RWPE1 (cell line): ENCODE measurements at places on chromosomes 7 and 10.

DNA sequence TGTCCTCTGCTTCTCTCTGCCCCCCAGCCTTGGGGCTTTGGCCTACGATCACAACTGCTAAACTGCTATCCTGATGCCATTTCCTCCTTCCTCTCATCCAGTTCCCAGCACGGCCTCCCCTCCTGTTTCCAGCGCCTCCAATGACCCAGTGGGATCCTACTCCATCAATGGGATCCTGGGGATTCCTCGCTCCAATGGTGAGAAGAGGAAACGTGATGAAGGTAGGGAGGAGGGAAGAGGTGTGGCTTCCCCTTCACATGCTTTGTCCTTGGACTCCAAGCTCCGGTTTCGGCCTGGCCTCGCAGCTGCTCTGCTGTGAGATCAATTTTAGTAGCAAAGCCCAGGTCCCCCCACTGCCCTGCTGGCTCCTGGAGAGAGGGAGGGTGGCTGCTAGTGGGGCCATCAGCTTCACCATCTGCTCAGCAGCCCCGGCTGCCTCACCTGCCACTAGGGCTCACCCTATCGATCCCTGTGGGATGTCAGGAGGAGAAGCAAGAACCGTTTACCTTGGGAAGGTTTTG lies 35.8 kb downstream of the PAX2 start:
- no peak for DNase-seq

- DNase-seq, result peak; percentile 79
These were observed 209.7 kb downstream of the SKIDA1 start for GRCh38 chr10:21315645-21316220.

GRCh38 chr7:82722946-82723345 lies 279.4 kb upstream of the CACNA2D1 start:
- no peak for DNase-seq

DNA sequence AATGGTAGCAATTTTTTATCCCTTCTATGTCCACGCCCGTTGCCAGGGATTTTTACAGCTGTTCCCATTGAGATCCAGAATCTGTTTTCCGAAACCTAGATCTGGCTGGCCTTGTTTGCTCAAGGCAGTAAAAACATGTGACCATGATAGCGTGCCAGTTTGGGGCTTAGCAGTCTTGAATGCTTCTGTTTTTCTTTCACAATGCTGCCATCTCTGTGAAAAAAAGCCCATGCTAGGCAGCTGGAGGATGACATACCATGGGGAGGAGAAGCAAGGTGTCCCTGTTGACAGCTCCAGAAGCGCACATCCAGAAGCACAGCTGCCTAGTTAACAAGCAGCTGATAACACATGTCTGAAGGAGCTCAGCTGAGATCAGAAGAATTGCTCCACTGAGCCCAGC lies 2.2 kb upstream of the ZNF92 start:
- DNase-seq, result no peak

- DNase-seq, result no peak
These were observed 49.6 kb upstream of the SORCS3 start for GRCh38 chr10:104591441-104591840.

DNA sequence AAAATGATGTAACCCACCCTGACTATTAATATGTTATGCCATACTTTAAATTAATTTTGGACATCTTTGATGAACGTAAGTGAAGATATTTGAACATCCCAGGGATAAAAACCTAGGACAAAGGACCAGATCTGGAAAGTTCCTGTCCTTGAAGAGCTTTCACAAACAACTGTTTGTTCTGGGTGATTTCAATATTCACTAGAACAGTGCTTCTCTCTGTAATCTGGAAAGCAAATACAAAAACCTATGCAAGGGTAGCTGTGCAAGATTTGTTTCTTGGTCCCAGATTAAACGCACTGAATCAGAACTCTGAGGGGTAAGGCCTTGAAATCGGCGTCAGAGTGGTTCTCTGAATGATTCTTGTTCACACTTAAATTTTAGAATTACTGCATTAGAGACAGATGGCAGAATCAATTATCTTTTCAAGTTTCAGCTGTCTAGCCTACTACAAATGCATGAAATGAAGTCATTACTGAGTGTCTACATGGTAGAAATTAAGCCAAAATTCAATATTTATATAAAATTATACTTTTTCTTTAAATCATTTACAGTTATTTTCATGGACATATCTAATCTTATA lies 69.6 kb upstream of the CSTF2T start:
- no peak for DNase-seq

DNA sequence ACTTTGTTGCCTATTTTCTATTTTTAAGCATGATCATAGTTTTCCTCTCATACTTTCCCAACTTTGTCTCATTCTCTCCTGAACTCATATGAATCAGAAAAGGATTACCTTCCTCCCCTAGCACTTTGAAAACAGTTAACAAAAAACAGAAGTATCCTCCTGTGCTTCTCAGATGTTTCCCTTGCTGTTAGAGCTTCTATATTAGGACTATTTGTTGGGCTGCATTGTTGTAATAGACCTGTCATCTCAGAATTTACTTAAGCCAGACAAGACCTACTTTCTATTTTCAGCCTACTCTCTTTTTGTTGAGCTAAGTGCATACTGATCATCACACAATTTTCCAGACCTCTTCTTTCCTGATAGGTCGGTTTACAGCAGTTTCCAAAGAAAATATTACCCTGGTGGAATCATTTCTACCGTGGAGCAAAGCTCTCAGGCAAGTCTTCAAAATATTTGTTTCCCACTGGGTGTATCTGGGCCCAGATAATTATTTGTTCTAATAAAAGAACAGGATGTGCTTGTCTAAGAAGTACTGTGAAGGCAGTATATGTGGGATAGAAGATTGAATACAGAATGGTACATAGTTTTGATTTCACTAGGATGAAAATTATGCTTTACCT lies 411.9 kb upstream of the KLF6 start:
- DNase-seq, result no peak

- DNase-seq, result no peak
These were observed 151.4 kb upstream of the FOXP2 start for GRCh38 chr7:114263219-114263618.

DNA sequence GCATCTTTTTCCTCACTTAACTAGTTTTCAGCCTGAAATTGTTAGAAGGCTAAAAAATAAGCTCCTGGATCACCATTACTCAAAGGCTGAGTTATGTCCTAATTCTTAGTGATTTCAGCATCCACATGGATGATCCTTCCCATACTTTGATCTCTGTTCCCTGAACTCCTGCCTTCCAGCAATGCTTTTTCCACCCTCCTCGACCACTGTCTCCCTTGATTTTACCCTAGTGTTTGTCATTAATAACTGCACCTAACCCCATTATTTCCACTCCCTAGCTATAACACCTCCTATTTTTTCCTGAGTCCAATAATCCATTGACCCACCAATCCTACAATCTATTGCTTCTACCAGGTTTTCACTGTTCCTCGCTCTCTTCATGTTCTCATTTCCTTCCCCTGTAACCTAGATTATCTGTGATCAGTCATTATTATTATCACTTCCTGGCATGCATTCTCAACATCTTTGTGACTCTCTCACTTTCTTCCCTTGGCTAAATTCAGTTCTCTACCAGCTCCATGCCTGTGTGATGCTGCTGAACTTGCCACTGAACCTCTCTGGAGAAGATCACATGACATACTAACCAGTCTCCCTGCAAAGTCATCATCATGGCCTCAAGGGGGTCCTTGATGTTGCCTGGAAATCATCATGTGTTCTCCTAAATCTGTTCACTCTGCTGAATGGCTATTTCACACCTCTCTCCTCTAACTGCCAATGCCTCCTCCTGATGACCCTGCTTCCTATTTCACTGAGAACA lies 6.5 kb upstream of the CALU start:
- no peak for DNase-seq

DNA sequence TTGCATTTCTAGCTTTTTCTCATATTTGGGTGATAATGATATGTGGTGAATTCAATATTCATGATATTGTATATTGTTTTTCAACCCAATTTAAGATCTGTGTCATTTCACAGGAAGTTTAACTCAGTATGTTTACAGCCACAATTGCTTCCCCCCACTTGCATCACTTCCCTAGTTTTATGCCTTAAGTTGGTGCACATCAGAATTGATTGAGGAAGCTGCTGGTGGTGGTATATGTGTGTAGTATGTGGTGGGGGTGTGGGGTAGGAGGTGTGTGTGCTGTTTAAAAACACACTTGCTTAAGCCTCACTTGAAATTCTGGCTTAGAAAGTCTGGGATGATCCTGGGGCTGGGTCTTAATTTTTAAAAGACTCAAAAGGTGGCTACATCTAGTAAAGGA lies 245.1 kb upstream of the AOAH start:
- no peak for DNase-seq

GRCh38 chr10:18290651-18291313 lies 150.6 kb downstream of the CACNB2 start:
- no peak for DNase-seq

DNA sequence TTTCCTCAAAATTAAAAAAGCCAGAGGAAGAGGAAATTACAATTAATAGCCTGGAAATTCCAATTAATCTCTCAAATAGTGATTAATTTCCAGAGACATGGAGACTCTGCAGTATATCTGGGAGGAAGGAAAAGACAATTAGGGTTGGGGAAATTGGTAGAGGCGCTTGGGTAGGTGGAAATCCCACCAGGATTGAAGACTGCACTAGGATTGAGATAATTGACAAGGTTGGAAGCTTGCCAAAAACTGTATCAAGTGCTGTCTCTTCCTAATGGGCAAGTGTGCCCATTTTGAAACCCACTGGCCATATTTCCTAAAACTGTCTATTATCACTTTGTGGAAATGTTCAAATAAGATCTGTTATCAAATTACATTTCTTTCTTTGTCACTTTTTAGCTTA lies 21.6 kb downstream of the CHN2 start:
- no peak for DNase-seq

GRCh38 chr10:106819490-106819889 lies 345.0 kb downstream of the SORCS1 start:
- DNase-seq, result no peak

- no peak for DNase-seq
These were observed 125.4 kb downstream of the EVX1 start for GRCh38 chr7:27367933-27368549.

DNA sequence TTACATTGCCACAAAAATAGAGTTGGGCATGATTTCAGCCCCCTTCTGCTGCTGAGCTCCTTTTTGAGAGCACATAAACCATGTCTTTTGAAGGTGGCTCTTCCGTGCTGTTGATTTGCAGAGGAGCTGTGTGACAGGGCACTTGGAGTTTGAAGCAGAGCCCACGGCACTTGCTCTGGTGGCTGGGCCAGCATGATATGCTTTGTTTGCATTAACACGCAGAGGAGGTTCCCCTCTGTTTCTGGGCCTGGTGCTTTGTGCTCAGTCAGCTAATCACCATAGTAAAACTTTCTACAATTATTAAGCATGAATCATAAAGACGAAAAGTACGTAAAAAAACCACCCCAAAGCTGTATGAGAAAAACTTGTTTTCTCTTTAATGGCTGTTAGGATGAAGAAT lies 40.1 kb downstream of the RBM33 start:
- no peak for DNase-seq

GRCh38 chr10:110502851-110503301 lies 5.2 kb downstream of the DUSP5 start:
- DNase-seq, result no peak

DNA sequence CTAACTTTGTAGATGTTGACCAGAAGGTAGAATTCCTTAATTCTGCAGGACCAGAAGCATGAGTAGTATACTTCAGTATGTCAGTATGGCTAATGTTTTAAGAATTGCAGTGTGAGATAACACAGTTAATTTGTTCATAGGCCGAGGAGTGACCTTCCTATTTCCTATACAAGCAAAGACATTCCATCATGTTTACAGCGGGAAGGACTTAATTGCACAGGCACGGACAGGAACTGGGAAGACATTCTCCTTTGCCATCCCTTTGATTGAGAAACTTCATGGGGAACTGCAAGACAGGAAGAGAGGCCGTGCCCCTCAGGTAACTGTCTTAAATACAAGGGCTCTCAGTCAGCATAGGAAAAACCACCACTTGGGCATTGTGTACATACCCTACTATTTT lies 7.2 kb downstream of the DDX21 start:
- no peak for DNase-seq
